ENCODE measurements at places on chromosomes 1 and 21. TPM values are rescaled to one million over a fixed set of nuclear protein-coding genes. Genes with fewer than 3 reads are reported as not detected.

RHBDL2 gene
- 1.9 TPM for total RNA-seq

ANKRD65 gene
- 0.19 TPM for total RNA-seq

LCE6A gene
- not detected for total RNA-seq

GCSAML gene
- total RNA-seq: not detected

RHBG gene
- total RNA-seq: not detected
